ENCODE measurements at places on chromosomes 13 and 19.
A peak's percentile ranks its signal among the peaks of the same experiment; 100 is the strongest.

DNA sequence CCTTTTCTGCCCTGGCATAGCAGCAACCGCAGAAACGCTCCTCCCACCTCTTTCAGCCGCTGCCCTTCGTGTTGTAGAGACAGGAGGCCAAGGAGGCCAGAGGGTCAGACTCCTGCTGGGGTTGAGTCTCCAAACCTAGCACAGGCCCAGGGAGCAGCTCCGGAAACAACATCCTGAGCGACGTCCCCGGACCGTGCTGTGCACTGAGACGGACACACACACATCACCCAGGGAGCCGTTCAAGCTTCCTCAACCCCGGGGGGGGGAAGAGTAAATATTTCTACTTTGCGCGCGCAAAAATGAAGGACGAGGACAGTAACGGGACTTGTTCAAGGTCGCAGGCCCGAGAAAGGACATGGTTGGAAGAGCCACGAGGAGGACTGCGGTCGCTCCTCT is 657 bp downstream of the ZNF550 start:
- DNase-seq, result no peak

- DNase-seq, result no peak
These were observed 52.9 kb downstream of the OR10H4 start for GRCh38 chr19:16001481-16002312.

DNA sequence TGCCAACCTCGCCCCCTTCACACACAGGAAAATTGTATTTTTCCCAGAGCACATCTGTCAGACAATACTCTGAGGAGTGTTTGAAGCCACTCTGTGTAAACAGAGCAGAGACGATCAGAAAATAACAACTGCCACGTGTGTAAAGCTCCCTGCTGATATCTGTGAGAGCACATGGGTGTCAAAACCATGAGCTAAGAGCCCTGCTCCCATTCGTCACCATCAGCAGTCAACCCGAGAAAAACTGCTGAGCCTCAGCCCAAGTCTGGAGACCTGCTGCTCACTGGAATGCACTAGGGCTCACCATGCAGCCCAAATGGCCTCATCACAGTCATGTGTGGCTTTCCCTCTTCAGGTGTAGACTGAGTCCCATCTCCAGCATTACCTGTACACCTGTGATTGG is 304.1 kb downstream of the FGF14 start:
- DNase-seq, result no peak

GRCh38 chr19:51687791-51688670 is 5.1 kb upstream of the SPACA6 start:
- no peak for DNase-seq

DNA sequence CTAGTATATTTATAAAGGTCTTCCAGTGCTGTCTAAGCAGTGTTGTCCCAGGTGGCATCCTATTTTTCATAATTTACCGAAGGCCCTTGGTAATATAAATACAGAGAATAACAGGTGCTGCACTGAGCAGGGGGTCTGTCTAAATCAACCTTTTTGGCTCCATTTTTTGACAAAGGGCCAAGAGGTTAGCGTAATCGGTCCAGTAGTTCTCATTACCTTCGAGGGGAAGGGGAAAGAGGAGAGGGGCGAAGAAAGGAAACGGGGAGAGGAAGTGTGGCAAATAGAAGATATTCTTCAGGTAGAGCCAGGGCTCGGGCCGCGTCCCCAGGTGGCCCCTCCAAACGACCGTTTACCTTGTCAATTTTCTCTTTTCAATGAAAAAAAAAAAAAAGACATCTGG is 749 bp upstream of the PAN3 start:
- no peak for DNase-seq

DNA sequence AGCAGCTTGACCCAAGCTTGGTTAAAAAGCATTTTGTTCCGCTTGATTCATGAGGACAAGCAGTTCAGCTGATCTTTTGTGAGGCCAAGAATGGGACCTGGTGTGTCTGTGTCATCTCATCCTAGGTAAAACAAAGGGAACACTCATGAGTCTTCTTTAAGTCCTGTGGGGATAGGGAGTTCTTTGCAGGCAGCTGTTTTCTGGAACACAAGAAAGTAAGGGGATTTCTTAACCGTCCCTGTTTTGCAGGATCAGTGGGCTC is 134.5 kb upstream of the TMTC4 start:
- DNase-seq, result no peak

- no peak for DNase-seq
These were observed 331.7 kb downstream of the LIG4 start for GRCh38 chr13:107883561-107884175.

GRCh38 chr19:3573858-3574637 is 1.3 kb downstream of the HMG20B start:
- DNase-seq, result peak; percentile 41

DNA sequence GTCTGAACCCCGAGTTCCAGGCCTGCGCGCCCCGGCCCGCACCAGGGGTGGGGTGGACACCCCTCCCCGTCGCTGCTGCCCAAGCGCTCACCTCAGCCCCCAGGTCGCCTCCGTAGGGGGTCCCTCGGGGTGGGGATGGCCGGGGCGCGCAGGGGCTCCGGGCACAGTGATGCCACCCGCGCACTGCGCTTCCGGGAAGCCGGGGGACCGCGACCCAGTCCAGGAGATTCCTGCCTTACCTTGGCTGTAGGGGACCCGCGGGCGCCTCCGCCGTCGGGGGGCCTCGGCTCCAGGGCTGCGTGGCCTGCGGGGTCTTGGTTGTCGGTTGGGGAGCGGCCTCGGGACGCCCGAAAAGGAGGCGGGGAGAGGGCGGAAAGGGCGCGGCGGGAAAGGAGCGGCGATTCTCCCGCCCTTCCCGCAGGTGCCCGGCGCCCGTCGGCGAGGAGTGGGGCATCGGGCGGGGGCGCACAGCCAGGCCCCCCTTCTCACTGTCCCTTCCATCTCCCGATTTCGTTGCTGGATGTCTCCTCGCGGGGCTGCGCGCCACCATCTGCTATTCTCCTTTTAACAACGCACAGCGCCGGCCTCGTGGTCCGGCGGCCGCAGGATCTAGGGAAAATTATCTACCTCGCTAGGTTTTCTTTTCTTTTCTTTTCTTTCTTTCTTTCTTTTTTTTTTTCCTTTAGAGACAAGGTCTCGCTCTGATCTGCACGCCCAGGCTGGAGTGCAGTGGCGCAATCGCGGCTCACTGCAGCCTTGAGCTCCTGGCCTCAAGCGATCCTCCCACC is at the start of gene KEAP1:
Gene KEAP1, minus strand, starts transcription at position 355 of the 788 bp plus-strand sequence. CDS start 3,323 bp downstream, outside the sequence.
- DNase-seq, result no peak

- DNase-seq, result peak; percentile 55
These were observed at the start of gene C19orf12 for GRCh38 chr19:29714953-29715700. Gene C19orf12, minus strand, starts transcription at chr19:29715261. Its CDS starts 6,848 bp downstream, at chr19:29708413.

DNA sequence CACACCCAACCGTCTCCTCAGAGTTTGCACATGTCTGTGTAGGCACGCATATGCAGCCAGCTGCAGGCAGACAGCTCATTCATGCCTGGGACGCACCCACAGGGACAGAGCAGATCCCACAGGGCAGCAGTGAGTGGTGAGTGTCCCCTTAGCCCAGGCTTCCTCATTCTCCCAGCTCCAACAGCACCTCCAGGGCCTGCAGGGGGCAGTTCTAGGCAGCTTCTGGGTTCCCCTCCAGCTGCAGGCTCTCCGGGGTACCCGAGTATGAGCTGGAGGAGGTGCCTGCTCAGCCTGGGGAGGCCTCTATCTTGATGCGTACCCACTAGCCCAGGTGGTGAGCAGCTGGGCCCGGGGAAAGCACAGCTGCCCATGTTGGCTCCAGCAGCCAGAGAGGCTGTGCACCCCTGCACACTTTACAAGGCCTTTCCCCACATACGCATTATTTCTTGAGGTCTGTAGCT is 1.3 kb upstream of the SHANK1 start:
- no peak for DNase-seq

GRCh38 chr19:30557927-30558557 is 185.9 kb downstream of the ZNF536 start:
- no peak for DNase-seq

DNA sequence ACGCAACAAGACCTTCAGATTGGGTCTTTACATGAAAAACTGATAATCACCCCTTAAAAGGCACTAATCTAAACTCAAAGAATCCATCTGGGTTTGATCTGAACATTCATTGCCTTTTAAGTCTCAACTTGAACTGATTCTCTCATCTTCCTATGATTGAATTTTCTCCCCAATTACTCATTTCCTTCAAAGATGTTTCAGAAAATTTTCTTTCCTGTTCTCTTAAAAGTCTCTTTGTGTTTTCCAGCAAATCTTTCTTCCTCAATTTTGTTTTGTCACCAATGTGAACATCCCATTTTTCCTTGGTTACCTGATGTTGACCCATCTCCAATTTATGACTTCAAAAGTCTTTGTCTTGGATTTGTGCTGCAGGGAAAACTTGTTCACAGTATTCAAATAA is 234.3 kb downstream of the DACH1 start:
- DNase-seq, result no peak

DNA sequence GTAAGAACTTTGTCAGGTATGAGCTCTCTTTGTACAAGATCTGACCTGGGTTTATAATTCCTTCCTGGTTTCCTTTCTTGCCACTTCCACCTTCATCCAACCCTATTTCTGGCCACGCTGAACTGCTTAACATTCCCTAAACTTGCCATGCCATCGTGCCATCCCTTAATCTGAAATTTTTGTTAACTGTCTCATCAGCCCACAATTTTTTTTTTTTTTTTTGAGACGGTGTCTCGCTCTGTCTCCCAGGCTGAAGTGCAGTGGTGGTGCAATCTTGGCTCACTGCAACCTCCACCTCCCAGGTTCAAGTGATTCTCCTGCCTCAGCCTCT is 144.6 kb downstream of the GGACT start:
- DNase-seq, result no peak

- DNase-seq, result no peak
These were observed 129.5 kb upstream of the MCF2L start for GRCh38 chr13:112839356-112840105.

- DNase-seq, result no peak
These were observed 66.9 kb downstream of the MIPEP start for GRCh38 chr13:23822252-23822824.

- no peak for DNase-seq
These were observed 15.2 kb downstream of the GAS6 start for GRCh38 chr13:113848431-113849260.

- no peak for DNase-seq
These were observed 99.9 kb upstream of the FAM216B start for GRCh38 chr13:42681326-42682100.

DNA sequence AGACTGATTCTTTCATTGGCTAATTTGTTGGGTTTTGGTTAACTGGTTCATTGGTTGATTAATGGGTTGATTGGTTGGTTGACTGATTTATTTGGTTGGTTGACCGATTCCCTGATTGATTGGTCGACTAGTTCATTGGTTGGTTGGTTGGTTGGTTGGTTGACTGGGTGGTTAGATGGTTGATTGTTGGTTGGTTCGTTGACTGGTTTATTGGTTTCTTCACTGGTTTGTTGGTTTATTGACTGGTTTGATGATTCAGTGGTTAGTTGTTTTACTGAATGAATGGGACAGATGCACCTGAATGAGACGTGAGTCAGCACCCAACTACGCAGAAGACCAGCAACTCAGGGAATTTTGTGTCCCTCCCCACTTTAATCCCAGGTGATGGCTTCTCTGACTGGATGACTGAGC is 2.7 kb upstream of the NUP62 start:
- no peak for DNase-seq

GRCh38 chr19:19304186-19304965 is 15.9 kb downstream of the SUGP1 start:
- DNase-seq, result no peak

GRCh38 chr19:49913720-49914119 is 15.3 kb upstream of the ATF5 start:
- DNase-seq, result no peak

DNA sequence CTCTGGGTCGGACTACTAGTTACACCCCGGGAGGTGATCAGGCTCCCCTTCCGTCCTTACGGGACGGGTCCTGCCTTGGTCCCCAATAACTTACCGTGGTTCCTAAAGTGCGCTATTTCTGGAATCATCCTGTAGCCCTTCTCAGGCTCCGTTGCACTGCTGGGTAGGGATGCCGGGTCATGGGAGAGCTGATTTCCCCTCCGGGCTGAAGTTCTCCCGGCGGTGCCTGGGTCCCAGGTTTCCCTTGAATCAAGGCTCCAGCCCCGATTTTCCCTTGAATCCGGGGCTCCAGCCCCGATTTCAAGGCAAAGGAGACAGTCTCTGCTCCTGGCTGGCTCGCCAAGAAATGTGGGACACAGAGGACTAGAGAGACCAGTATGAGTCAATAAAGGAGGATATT is 43.4 kb downstream of the ZNF493 start:
- no peak for DNase-seq

GRCh38 chr19:55068950-55069864 is 6.3 kb upstream of the RDH13 start:
- no peak for DNase-seq

DNA sequence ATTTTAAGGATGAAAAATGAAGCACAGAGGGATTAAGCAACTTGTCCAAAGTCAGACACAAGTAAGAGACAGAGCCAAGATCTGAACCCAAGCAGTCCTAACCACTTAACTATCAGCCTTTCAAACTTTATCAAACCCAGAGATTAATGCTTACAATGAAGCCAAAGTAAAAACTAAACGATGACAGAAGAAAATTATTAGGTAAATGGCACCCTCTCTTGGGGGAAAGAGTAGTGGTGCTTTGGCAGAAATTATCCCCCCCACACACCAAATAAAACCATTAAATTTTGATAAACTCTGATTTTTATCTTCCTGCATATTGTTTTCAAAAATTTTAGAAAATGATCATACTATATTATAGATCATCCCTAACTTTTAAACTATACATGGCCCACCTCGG is 329.2 kb downstream of the SLC7A1 start:
- no peak for DNase-seq

- no peak for DNase-seq
These were observed 2.2 kb upstream of the COLGALT1 start for GRCh38 chr19:17553256-17553655.

GRCh38 chr13:26914624-26915023 is 154.0 kb upstream of the GPR12 start:
- no peak for DNase-seq

- DNase-seq, result no peak
These were observed 56.1 kb upstream of the F7 start for GRCh38 chr13:113049521-113049941.

DNA sequence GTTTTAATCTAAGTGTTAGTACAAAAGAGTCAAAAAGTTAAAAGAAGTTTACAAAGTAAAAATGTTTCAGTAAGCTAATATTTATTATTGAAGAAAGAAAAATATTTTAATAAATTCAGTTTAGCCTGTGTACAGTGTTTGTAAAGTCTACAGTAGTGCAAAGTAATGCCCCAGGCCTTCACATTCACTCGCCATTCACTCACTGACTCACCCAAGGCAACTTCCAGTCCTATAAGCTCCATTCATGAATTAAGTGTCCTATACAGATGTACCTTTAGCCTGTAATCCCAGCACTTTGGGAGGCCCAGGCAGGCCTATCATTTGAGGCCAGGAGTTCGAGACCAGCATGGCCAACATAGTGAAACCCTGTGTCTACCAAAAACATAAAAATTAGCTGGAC is 24.1 kb upstream of the AKAP11 start:
- DNase-seq, result no peak

GRCh38 chr13:110217811-110218210 is 89.1 kb downstream of the COL4A1 start:
- DNase-seq, result no peak
